Activated CD4-positive, alpha-beta T cell treated with anti-CD3 and anti-CD28 coated beads, Interleukin-2, amount 50 U/mL, for 1 hour (primary cell): ENCODE measurements at places on chromosomes 6 and 20.

DNA sequence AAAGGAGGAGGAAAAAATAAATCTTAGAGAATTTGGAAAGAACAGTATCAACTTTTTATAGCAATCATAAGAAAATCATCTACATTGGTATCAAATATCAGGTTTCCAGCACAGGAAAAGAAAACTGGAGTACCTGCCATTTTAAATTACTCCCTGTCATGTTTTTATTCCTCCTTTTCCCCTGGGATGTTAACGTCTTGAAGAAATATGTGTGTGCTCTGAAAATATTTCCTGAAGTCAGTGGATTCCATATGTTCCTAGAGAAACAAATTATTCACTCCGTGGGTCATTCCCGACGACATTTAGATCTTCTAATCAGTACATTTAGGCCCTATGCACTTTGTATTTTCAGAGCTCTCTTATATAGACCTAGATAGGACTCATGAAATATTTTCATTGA, 42.0 kb upstream of the RSPO3 start:
- DNase-seq = no peak

GRCh38 chr20:1660246-1660645, 2.7 kb upstream of the SIRPG start:
- DNase-seq = no peak

DNA sequence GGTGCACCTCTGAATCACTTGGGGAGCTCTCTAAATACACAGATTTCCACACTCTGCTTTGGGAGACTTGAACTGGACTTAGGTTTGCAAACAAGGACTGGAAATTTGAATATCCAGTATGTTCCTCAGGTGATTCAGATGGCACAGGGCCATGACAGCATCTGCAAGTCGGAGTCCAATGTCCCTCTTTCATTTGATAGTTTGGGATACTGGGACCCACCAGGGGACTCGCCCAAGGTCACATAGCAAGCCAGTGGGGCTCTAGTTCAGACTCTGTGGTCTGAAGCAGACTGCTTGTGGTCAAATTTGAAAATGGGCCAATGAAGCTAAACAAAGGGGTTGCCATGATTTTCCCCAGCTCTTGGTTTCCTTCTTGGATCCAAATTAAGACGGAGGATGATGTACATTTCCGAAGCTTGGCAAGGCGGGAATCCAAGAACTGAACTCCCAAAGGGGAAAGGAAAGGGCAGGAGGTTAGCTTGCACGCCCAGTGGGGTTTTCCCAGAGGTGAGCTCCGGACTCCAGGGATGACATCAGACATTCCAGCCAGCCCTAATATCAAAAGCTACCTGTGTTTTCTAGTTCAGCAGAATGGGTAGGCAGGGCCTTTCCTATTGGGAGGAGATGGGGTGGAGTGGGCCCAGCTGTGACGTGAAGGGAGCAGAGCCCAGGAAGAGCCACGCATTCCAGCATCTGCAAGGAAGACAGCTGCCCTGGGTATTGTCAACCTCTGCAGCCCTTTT, 3.4 kb upstream of the SYS1 start:
- no peak for DNase-seq

DNA sequence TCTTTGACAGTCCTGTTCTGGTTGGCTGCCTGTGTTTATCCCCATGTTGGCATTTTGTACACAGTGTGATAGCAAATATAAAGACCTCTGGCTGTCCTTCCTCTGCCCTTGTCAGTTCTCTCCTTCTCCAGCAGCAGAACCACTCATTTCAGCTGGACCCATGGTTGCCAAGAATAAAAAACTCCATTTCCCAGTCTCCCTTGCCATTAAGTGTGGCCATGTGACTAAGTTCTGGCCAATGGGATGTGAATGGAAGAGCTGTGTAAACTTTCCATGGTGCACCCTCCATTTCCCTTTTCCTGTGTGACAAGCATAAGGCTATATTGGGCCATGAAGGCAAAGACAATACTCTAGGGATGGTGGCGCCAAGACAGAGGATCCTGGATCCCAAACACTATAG, 78.4 kb upstream of the TBC1D7 start:
- no peak for DNase-seq

DNA sequence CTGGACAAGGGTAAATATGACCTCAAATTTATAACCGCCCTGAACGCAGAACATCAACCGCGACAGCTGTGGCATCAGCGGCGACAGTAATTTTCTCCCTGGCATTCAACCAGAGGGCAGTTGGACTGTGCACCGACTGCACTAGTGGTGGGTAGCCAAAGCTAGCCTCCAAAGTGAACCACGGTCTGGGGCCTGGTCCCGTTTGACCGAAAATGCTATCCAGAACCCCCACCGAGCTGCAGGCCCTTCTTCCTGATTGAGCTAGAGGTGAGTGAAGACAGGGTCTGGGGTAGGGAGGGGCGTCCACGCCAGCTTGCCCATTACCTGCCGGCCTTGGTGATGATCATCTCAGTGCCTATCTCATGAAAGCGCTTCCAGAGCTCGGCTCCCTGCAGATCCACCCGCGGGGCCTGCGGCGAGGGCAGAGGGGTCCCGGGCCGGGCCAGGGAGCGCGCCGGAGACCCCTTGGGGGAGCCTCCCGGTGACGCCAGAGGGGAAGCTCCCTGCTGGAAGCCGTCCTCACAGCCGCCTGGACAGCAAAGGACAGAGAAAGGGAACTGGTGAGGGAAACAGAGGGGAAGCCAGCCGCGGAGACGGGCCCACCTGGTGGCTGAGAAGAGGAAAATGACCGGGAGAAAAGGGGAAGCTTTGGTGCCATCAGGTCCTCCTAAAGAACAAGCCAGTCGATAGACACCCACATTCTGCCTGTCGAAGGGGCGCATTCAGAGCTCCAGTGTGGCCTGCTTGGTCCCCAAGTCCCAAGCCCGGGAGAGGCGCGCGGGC, 2.0 kb downstream of the TBX18 start:
- no peak for DNase-seq

GRCh38 chr6:44224029-44224964, 902 bp downstream of the SLC29A1 start:
- DNase-seq = no peak

DNA sequence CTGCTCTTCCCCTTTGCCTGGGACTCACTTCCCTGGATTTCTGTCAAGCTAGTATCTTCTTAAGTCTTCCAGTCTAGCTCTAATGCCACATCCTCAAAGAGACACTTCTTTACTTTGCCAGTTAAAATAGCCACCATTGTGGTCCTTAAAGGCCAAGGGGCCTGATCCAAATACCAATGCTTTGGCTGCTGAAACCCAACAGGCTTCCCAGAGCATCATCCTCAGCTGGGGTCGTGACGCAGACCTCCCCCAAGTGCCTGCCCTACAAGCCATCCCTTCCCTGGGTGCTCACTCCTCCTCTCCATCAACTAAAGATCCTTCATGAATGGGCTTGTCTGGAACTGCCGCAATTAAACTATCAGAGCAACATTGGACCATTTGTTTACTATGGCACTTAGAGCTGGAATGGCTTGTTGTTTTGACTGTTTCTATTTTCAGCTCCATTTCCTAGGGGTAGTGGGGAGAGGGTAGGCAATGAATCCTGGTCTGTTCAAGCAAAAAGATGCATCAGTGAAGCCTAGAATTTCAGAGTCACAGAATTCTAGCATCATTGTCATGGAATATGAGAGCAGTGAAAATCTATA, 79.6 kb upstream of the SIRPA start:
- no peak for DNase-seq

DNA sequence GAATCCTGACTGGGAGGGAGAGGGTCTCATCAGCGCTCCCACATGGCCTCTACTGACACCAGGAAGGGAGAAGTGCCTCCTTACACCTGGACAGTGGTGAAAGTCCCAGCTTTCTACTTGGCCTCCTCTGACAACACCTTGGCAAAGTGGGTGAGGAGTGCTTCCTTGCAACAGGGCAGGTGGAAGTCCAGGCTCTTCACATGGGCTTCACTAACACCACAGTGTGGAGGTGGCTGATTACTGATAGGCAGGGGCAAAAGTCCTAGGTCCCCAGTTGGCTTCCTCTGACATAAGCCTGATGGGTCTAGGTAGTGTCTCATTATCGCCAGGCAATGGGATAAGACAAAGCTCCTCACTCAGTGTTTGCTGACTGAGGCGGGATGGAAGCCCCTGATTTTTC, 9.5 kb upstream of the HLA-DRA start:
- no peak for DNase-seq
